ENCODE measurements at places on chromosomes 7 and 10.

- DNase-seq, result peak; percentile 48
Measured at GRCh38 chr7:105014693-105015389, 836 bp downstream of the KMT2E start.

DNA sequence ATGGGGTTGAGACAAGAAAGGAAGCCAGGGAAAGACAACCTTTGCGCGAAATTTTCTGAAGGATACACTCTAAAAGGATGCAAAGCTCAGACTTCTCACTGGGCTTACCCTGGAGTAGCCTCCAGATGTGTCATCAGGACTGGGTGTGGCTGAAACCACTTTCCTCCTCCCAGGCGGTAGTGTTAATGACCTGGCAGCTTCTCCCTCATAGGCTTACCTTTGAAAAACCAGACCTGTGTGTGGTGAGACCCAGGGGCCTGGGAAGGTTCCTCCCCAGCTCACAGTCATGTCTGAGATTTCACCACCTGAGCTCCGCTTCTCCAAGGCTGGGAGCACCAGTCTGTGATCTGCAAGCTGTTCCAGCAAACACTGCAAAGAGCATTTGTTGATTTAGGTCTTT, 93.7 kb downstream of the EPC1 start:
- DNase-seq, result no peak

GRCh38 chr7:47142169-47142866, 439.6 kb downstream of the TNS3 start:
- DNase-seq, result no peak

GRCh38 chr10:45091968-45092367, 91.2 kb downstream of the ZNF22 start:
- no peak for DNase-seq

DNA sequence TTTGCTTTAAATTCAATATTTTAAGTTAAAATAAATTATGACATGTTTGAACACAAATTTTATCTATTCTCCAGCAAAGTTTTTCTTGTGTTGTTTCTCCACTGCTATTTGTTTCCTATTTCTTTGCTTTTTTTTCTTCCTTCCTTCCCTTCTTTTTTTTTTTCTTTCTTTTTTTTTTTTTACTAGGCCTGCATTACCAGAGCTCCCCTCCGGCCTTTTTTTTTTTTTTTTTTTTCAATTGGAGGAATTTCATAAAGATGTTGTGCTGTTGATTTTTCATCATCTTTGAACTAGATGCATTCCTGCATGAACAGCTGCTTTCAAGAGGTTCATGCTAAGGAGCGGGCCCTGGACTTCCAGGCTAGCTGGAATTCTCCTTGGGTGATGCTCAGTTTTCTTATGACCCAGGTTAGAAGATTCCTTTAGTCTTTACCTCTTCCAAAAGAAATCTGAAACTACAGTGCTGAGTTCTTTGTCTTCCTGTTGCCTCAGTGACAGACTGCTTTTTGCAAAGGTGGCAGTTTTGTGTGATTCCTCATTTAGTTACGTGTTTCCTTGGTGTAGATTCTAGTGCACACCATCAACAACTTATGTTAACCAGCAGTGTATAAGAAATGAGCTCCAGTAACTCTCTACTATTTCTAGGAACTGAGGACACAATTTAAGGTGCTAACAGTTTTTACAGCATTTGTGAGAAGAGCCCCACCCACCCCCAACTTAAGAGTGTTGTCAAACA, 4.8 kb upstream of the CAMK1D start:
- no peak for DNase-seq
